Activated T-cell treated with anti-CD3 and anti-CD28 coated beads, Interleukin-2, amount 50 U/mL, for 4 hours (primary cell): ENCODE measurements at places on chromosomes 6 and 20. TPM values are rescaled to one million over a fixed set of nuclear protein-coding genes. Genes with fewer than 3 reads are reported as not detected.

Gene SUPT3H
- 14.1 TPM for total RNA-seq

Gene PNPLA1
- 0.13 TPM for total RNA-seq

Gene PCMT1
- 87.4 TPM for total RNA-seq

Gene SCRT2
- not detected for total RNA-seq

Gene LST1
- total RNA-seq, result 7.0 TPM

Gene CD40
- 29.2 TPM for total RNA-seq

Gene MACROD2
- total RNA-seq, result not detected

Gene MEP1A
- total RNA-seq, result not detected

Gene RNF39
- total RNA-seq, result not detected

Gene CTAGE9
- total RNA-seq, result not detected

Gene ZBP1
- not detected for total RNA-seq

Gene SLC25A27
- not detected for total RNA-seq

Gene DOK5
- 0.79 TPM for total RNA-seq

Gene ADGRF5
- 0.11 TPM for total RNA-seq
